ENCODE measurements at places on chromosomes 12 and 14. TPM values are rescaled to one million over a fixed set of nuclear protein-coding genes. Genes with fewer than 3 reads are reported as not detected.

GRCh38 chr12:52949413-52950331 lies 754 bp downstream of the KRT18 start:
- H3K4me3 ChIP-seq: peak overlapping the region; percentile 76
- DNase-seq: no peak
- H3K4me1 ChIP-seq: peaks cover 23% of the 10 kb centered on the region
- H3K27me3 ChIP-seq: peaks cover 24% of the 10 kb centered on the region

DNA sequence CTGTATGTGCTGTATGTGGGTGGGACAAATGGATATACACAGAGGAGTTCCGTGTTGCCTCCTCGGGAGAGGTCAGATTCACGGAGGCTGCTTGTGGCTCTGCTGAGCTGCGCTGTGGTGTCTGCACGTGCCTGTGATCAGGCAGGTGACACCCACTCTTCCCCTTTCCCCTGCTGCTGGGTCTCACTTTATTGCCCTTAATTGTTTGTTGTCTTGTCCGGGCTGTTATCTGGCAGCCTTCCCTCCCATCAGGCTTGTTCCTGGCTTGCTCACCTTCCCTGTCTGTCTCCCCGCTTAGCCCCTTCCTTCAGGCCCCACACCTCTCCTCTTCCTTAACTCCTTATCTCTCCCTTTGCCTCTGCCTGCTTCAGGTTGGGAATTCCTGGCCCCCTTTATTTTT lies 13.5 kb downstream of the WNT5B start:
- H3K36me3 ChIP-seq: no peaks in the 10 kb centered on the region
- peaks cover 14% of the 10 kb centered on the region for H3K4me1 ChIP-seq
- no peak for DNase-seq
- no peak overlapping the region for H3K4me3 ChIP-seq
- no peaks in the 10 kb centered on the region for H3K27me3 ChIP-seq
- H3K27ac ChIP-seq: peak overlapping the region; percentile 40

Gene HOXC13
- total RNA-seq: not detected

- H3K27me3 ChIP-seq: peaks cover 64% of the 10 kb centered on the region
- no peak for DNase-seq
- peaks cover 43% of the 10 kb centered on the region for H3K4me1 ChIP-seq
Observed at GRCh38 chr14:67515386-67516079, 17.6 kb upstream of the PLEKHH1 start.

Gene KRT83
- total RNA-seq: not detected

GRCh38 chr12:113405694-113406093 lies 2.0 kb upstream of the SDS start:
- H3K27ac ChIP-seq: no peak overlapping the region
- H3K36me3 ChIP-seq: no peaks in the 10 kb centered on the region
- H3K4me1 ChIP-seq: peaks cover 8% of the 10 kb centered on the region
- peaks cover 4% of the 10 kb centered on the region for H3K27me3 ChIP-seq
- DNase-seq: no peak

Gene EEF1AKMT3
- 4.5 TPM for total RNA-seq

- DNase-seq: no peak
- peak overlapping the region; percentile 35 for H3K27ac ChIP-seq
- peak overlapping the region; percentile 96 for H3K4me3 ChIP-seq
- peaks cover 48% of the 10 kb centered on the region for H3K4me1 ChIP-seq
Observed at GRCh38 chr12:122979001-122979907, 1.2 kb upstream of the ARL6IP4 start.

GRCh38 chr12:51156245-51156765 lies 16.6 kb downstream of the TFCP2 start:
- no peak for DNase-seq
- H3K4me1 ChIP-seq: peaks cover 11% of the 10 kb centered on the region
- no peaks in the 10 kb centered on the region for H3K27me3 ChIP-seq
- no peak overlapping the region for H3K4me3 ChIP-seq
- H3K36me3 ChIP-seq: no peaks in the 10 kb centered on the region

DNA sequence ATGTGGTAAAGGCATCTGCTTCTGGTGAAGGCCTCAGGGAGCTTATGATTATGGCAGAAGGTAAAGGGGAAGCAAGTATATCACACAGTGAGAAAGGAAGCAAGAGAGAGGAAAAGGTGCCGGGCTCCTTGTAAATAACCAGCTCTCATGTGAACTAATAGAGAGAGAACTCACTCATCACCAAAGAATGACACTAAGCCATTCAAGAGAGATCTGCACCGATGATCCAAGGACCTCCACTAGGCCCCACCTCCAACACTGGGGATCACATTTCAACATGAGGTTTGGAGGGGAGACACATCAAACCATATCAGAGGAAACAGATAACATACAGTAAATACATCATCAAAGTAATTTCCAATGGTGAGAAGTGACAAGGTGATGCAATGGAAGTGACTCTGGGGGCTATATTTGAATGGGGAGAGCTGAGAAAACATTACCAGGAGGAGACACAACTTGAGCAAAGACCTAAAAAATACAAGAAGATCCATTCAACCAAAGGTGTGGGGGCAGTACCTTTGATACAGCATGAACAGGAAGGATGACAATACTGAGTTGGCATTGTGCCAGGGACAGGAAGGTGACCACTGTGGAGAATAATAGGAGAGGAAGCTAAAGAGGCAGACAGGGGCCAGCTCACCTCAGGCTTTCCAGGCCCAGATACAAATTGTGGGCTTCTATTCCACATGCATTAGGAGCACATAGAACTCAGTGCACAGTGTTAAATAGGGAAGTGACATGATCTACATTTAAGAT lies 134.4 kb upstream of the GRIP1 start:
- H3K4me1 ChIP-seq: no peaks in the 10 kb centered on the region
- no peaks in the 10 kb centered on the region for H3K27me3 ChIP-seq
- no peak for DNase-seq
- no peaks in the 10 kb centered on the region for H3K36me3 ChIP-seq
- H3K4me3 ChIP-seq: no peak overlapping the region
- no peak overlapping the region for H3K27ac ChIP-seq

DNA sequence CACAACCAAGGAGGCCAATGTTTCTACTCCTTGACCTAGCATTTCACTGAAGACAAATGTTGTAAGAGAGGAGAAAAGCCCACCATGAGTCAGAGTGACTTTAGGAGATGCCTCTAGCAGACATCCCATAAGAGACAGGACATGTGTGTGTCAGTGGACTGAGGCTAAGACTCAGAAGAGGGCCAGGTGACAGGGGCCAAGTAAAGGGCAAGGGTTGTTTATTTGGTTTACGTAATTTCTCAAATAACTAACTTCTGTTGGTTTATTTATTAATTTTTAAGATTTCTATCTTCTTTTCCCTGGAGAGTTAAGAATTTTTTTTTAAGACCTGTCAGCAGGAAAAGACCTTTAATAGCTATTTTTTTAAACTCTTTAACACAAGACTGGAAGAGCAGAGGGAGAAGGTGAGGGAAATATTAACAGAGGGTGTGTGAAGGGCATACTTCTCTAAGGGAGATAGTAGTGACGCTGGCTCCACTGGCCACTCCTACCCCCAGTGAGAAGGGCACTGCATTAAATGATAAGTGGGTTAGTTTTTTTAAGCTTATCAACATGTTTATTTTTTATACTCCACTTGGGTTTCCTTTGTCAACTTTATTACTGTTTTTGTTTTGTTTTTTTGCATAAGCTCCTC lies 3.4 kb downstream of the PNP start:
- DNase-seq: no peak
- H3K4me3 ChIP-seq: peak overlapping the region; percentile 72
- peaks cover 28% of the 10 kb centered on the region for H3K4me1 ChIP-seq
- H3K27ac ChIP-seq: no peak overlapping the region

- peak; percentile 68 for DNase-seq
- peaks cover 38% of the 10 kb centered on the region for H3K4me1 ChIP-seq
- H3K36me3 ChIP-seq: no peaks in the 10 kb centered on the region
- peaks cover 10% of the 10 kb centered on the region for H3K27me3 ChIP-seq
- peak within 1 kb of the TSS; percentile 97 for H3K4me3 ChIP-seq
Observed at GRCh38 chr12:48817873-48818830, at the start of gene CACNB3. Gene CACNB3 (plus strand): TSS chr12:48818496. CDS start chr12:48818930, 434 bp downstream.

DNA sequence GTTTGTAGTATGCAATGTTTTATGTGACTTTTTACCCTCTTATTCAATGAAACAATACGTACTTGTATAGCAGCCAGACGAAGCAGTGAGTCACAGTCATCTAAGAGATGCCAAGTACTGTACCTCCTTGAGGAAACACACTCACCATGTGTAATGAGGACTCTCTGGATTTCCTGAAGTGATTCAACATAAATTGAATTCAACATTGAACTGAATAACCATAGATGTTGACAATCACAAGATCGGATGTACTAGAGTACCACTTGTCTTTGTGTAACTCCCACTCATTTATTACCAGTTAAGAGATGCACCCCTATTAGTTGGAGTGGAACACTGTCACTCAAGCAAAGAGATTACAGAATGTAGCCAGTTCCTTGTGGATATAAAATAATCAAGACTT lies 175.2 kb upstream of the HMGA2 start:
- no peak overlapping the region for H3K27ac ChIP-seq
- no peak overlapping the region for H3K4me3 ChIP-seq
- peaks cover 5% of the 10 kb centered on the region for H3K4me1 ChIP-seq
- no peaks in the 10 kb centered on the region for H3K36me3 ChIP-seq

Gene FBRSL1
- total RNA-seq: 118 TPM

Gene LALBA
- not detected for total RNA-seq

GRCh38 chr12:71010143-71010479 lies 89.6 kb upstream of the PTPRR start:
- H3K36me3 ChIP-seq: no peaks in the 10 kb centered on the region
- H3K4me3 ChIP-seq: no peak overlapping the region
- DNase-seq: no peak
- no peak overlapping the region for H3K27ac ChIP-seq
- H3K27me3 ChIP-seq: no peaks in the 10 kb centered on the region
- no peaks in the 10 kb centered on the region for H3K4me1 ChIP-seq

DNA sequence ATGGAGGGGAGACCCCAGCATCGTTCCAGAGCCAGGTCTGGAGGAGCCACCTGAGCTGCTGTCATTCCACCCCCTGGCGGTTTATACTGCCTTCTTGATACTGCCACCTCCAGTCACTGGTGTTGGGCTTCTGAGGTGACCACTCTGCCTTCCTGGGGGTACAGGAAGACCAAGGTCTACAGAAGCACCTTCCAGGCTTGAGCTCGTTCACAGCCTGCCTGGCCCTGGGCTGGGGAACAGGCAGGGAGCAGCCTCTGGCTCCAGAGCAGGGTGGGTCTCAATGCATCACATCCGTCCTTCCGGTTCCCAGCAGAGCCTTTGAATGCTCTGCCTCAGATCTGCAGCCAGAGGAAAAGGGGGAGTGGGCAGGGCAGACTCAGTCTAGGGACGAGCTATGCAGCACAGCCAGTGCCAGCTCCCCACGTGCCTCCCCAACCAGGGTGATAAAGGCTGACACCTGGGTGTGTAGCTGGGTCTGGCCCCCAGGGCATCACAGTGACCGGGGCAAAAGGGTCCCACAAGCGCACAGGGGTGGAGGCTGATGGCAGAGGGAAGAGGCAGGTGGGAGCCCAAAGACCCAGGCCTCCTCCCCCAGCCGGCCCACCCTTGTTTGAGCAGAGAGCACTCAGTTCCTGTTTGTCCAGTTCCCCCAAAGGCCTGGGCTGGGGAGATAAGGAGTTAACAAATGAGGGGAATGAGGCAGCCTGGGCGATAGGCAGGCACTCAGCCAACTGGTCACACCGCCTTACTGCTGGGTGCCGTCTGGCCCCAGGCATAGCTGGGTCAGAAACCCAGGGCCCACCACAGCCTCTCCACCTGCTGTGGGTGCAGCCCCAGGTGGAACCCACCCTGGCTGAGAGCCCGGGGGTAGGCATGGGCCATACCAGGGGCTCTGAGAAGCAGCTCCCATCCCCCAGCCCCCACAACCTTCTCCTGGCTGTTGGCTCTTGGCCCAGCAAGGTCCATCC lies 17.1 kb downstream of the DEGS2 start:
- H3K4me3 ChIP-seq: no peak overlapping the region
- H3K27me3 ChIP-seq: no peaks in the 10 kb centered on the region
- H3K27ac ChIP-seq: peak overlapping the region; percentile 57
- DNase-seq: no peak
- peaks cover 8% of the 10 kb centered on the region for H3K4me1 ChIP-seq

DNA sequence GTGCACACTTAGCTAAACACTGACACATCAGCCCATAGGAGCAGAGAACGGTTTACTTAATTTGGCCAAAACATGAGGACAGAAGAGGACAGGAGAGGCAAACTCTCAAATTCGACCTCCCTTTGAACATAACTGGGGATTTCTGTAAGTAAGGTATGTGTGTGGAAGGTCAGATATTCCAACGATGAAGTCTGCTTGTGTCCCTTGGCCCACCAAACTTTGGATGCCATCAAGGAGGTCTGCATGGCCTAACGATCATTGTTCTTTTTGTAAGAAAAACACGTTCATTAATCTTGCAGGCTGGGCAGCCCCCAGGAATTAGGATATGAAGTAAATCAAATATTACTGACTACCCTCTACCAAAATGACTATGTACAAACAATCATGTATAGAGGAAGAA lies 908.5 kb upstream of the ATXN7L3B start:
- no peak overlapping the region for H3K27ac ChIP-seq
- no peaks in the 10 kb centered on the region for H3K4me1 ChIP-seq
- H3K36me3 ChIP-seq: no peaks in the 10 kb centered on the region
- H3K27me3 ChIP-seq: no peaks in the 10 kb centered on the region

Gene CALCOCO1
- total RNA-seq: 34.0 TPM

DNA sequence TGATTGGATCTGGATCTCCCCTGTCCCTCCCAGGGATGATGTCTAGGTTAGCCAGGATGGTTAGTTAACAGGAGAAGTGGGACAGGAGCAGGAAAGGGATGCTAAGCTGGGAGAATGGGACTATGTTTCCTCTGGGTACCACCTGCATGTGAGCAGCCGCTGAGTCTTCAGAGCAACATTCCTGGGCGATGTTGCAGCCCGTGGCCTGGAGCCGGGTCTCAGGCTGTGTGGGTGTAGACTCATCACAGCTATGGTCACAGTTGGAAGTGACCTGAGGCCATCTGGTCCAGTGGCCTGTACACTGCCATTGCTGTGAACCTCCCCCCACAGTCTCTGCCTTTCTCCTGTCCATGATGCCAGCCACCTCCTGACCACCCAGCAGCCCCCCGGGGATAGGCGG lies 422.6 kb downstream of the DPF3 start:
- H3K27me3 ChIP-seq: no peaks in the 10 kb centered on the region
- H3K4me3 ChIP-seq: no peak overlapping the region
- DNase-seq: no peak
- H3K36me3 ChIP-seq: peaks cover 2% of the 10 kb centered on the region

Gene RITA1
- total RNA-seq: 20.0 TPM

- H3K36me3 ChIP-seq: peaks cover 30% of the 10 kb centered on the region
- no peak overlapping the region for H3K27ac ChIP-seq
- H3K4me1 ChIP-seq: peaks cover 13% of the 10 kb centered on the region
- no peak overlapping the region for H3K4me3 ChIP-seq
Observed at GRCh38 chr12:54251667-54252284, 28.1 kb downstream of the CBX5 start.

- H3K4me1 ChIP-seq: peaks cover 46% of the 10 kb centered on the region
- no peak overlapping the region for H3K27ac ChIP-seq
Observed at GRCh38 chr12:123950476-123951349, 21.9 kb downstream of the CCDC92 start.

- no peak overlapping the region for H3K27ac ChIP-seq
- DNase-seq: no peak
- H3K36me3 ChIP-seq: no peaks in the 10 kb centered on the region
- no peak overlapping the region for H3K4me3 ChIP-seq
Observed at GRCh38 chr12:90979951-90980350, 24.8 kb downstream of the EPYC start.

Gene SLC25A47
- total RNA-seq: not detected

GRCh38 chr12:455821-456220 lies 3.9 kb upstream of the B4GALNT3 start:
- H3K4me3 ChIP-seq: no peak overlapping the region
- H3K4me1 ChIP-seq: peaks cover 5% of the 10 kb centered on the region
- peaks cover 49% of the 10 kb centered on the region for H3K27me3 ChIP-seq
- H3K27ac ChIP-seq: no peak overlapping the region

All from neural crest cell (in vitro differentiated cells).